Stimulated activated CD4-positive, alpha-beta T cell treated with anti-CD3 and anti-CD28 coated beads, Interleukin-1b, Interleukin-23, amount 100 ng/mL, for 24 hours (primary cell): ENCODE measurements at places on chromosomes 4 and X.
A peak's percentile ranks its signal among the peaks of the same experiment; 100 is the strongest.

DNA sequence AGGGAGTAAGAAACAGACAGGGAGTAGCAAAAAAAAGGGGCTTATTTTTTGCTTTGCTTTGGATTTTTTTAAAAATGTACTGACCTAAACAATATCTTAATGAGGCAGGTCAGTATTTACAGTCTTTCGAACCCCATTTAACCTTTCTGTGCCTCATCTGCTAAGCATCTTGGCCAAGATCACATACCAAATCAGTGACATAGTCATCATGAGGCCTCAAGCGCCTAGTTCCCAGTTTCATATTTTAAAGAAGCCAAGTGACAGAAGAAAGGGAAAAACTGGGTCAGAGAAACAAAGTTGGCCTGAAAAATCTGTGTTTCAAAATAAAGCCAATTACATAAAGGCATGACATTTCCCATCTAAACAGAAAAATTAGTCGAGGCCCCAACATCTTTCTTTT, 94.6 kb upstream of the WDR44 start:
- no peak for DNase-seq

- DNase-seq: no peak
Observed at GRCh38 chr4:176498617-176499256, 179.0 kb downstream of the SPCS3 start.

DNA sequence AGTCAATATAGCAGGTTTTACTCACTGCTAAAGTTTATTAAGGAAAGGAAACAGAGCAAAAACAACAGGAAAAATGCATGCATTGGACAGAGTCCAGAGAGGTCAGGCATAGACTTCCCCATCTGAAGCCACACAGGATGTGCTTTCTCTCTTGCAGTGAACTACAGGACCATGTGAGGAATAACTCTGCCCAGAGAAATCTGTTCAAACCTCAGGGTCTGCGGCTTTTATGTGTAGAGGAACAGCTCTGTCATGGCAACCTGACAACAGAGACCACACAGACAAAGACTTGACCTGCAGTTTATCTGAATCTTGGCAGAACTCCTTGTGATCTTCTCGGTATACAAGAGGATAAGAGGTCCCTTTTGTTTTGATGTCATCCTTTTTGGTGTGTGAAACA, 46.3 kb upstream of the LONRF3 start:
- no peak for DNase-seq

- DNase-seq: no peak
Observed at GRCh38 chrX:43469391-43470054, 186.6 kb upstream of the MAOA start.

GRCh38 chrX:95076449-95076848, 1402.4 kb downstream of the FAM133A start:
- no peak for DNase-seq

DNA sequence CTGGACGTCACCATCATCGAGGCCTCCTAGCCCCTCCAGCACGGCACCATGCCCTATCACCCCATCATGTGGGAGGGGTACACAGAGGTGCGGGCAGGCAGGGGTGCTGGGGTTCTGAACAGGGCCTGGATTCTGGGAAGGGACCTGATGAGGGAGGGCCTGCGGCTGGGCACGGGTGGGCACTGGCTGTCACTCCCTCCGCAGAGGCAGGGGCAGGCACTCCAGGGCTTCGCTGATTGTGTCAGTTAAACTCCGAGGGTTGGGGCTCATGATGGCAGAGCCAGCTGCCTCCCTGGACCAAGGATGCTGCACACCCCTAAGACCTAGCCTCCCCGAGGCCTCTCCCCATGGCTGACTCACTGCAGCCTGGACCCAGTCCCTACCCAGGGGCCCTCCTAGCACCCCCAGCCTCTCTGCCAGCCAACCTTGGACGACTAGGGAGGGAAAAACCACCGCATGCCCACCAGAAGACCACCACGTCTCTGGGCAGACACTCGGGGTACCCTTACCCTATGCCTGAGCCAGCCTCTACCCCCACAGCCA, 45.9 kb downstream of the ZFYVE28 start:
- no peak for DNase-seq

GRCh38 chrX:153557618-153558355, 40.3 kb downstream of the ATP2B3 start:
- DNase-seq: no peak

DNA sequence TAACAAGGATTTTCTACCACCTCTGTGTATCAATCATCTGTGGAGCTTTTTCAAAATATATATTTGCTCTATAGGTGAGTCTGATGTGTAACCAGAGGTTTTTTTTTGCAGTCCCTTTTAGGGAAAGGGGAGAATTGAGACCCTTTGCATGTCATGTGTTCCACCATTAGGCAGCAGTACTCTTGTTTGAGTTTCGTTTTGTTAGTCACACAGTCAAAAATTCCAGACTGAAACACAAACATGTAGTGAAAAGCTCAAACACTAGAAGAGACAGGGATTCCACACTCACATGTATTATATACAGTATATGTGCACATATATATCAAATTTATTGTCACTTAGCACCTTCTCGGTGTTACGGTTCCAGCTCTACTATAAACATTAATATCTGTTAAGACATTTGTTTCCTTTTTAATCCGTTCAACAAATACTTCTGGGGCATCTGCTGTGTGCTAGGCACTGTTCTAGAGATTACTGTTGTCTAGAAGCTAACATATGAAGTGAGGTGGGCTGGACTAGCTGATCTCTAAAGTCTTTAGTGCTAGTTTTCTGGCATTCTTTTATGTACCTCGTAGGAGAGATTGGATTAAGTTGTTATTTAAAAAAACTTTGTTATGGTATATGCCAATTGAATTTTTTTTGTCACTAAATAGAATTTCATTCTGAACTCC, 5.5 kb downstream of the USP9X start:
- DNase-seq: no peak

- DNase-seq: peak; percentile 17
Observed at GRCh38 chr4:38867478-38868058, at the start of gene FAM114A1. TSS of gene FAM114A1 (plus strand) at chr4:38867806. CDS start at chr4:38878079, 10,273 bp downstream.

DNA sequence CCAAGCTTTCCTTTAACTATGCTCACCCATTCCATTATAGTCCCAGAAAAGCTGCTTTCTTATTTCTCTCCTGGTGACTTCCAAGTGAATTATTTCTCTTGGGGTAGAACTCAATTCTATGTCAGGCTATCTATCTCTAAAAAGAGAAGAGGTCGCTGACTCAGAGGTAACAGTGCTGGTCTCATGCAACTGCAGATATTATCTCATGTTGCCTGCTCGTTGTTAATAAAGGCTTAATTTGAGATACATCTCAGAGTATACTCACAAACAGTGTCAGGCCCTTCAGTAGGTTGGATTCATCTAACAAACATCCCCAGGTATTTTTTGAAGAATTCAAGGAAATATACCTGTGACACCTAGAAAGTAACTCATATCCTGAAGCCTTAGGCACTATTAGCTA, 2.7 kb downstream of the TMEM154 start:
- no peak for DNase-seq

DNA sequence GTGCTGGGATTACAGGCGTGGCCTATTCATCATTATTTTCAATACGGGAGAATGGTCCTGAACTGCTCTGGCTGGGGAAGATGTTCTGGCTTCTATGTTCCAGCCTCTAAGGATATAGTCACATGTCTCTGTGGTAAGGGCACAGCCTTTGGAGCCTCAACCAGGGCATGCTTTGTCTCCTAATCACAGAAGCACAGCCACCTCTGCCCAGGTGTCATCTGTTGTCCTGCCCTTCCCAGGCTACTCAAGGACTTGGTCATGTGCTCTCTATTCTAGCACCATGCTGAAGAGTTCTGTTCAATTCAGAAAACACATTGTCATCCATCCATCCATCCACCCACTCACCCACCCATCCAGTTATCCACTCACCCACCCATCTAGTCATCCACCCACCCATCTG, 29.5 kb downstream of the ASMTL start:
- DNase-seq: no peak

DNA sequence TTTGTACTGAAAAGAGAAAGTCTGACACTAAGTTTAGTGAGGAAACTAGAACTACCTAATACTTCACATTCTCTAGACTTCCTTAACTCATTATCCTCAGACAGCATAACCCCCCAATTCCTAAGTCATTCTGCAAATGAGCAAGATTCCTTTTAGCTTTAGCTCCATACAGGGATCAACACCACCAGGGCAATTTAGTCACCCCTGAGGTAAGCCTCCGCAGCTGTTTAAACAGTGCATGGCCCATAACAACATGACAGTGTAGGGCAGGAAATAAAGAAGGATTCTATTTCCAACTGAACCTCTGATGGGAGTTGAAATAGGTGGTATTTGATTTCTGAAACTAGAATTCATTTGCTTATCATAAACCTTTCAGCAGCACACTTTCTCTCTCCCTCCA, 112.8 kb upstream of the DKK2 start:
- DNase-seq: no peak

- DNase-seq: no peak
Observed at GRCh38 chrX:111411557-111411956, 435 bp downstream of the DCX start.

GRCh38 chrX:23879380-23880090, 28.2 kb downstream of the APOO start:
- no peak for DNase-seq

DNA sequence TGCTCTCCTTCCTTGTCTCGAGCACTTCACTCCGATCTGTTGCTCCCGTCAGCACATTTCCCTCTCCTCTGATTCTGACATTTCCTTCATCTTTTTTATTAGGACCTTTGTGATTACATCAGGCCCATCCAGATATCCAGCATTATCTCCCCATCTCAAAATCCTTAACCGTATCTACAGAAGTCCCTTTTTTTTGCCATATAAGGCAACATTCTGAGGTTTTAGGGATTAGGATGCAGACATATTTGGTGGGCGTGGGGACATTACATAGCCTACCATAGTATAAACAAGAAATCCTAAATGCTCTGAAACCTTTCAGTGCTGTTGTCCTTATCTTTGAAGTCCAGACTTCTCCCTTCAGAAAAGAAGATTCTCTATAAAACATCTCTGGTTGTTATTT, 505.0 kb upstream of the PITX2 start:
- DNase-seq: no peak

GRCh38 chrX:65688403-65688871, 21.0 kb downstream of the MSN start:
- DNase-seq: no peak

- no peak for DNase-seq
Observed at GRCh38 chrX:47266643-47267042, 33.8 kb downstream of the USP11 start.

- no peak for DNase-seq
Observed at GRCh38 chr4:68592673-68593072, 16.6 kb upstream of the UGT2B17 start.

DNA sequence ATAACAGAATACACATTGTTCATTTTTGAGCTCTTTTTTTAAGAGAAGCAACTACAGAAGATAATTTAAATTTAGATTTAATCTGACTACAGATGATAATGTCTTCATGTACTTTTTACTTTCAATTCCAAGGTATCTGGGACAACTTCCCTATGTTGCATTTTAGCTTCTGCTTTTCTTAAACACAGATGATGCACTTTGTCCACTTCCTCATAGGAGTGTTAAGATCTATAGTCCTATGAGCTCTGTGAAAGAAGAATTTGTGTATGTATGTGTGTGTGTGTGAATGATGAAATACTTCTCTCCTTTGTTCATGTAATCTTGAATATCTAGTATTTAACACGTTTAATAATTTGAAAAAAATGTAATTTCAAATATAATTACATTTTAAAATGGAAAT, 5.3 kb upstream of the FHIP1A start:
- DNase-seq: no peak

GRCh38 chr4:153784166-153784699, 4.7 kb downstream of the SFRP2 start:
- DNase-seq: no peak

DNA sequence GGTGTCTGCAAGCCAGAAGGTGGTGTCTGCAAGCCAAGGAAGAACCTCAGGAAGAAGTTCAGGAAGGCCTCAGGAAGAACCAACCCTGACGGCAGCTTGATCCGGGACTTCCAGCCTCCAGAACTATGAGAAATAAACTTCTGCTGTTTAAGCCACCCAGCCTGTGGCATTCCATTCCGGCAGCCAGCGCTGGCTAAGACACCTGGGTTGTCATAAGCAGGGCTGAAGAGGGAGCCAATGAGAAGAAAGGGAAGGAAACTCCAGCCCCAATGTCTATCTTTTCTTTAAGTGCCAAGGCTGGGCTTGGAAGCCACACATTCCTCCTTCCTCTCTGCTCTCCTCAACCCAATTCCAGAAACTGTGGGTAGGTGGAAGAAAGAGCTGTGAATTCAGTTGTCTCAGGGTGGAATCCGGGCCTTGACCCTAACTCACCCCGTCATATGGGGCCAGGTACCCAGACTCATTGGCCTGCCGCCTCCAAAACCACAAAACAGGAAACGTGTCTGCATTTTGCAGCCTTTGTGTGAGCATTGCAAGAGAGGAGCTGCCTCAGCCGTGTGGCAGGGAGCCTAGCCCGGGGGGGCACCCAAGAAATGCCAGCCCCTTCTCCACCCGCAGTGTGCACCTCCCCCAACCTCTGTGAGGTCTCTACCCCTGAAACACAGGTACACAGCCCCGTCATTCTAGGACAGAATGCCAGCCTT, 26.8 kb downstream of the CRMP1 start:
- DNase-seq: no peak

- no peak for DNase-seq
Observed at GRCh38 chrX:14673764-14674163, 144.4 kb downstream of the GLRA2 start.

DNA sequence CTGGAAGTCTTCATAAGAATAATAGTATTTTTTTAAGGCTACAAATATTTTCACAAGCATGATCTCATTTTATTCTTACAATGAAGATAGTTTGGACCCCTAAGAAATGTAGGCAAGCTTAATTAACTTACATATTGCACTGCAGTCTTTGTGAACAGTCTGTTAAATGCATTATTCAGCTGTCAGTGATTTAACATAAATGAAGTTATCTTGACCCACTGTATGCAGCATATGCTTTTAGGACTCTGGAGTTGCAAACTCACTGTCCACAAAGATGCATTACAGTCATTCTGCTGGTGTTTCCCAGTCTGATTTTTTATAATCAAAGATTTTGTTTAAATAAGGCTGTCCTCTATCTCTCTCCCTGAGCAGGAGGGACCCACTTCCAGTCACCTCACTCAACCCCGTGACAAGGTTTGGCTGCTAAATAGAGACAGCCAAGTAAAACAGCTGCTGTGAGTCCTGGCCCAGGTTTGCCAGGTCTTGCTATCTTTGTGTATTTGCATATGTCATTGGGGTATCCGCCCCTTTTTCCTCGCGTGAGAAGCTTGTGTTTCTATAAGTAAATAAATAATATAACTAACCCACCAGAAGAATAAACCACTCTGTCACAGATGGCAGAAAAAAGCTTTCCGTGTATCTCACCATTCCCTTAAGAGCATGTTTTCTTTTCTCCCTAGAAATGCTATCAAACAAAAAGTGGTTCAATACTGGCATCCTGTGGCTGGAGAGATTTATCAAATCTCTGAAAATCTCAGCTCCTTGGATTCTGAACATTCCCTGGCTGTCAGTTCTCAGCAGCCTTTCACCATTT, 67.0 kb downstream of the SLC7A11 start:
- no peak for DNase-seq
